Head of caudate nucleus (tissue), 42 donors: ENCODE measurements at places on chromosomes 5 and 9.

DNA sequence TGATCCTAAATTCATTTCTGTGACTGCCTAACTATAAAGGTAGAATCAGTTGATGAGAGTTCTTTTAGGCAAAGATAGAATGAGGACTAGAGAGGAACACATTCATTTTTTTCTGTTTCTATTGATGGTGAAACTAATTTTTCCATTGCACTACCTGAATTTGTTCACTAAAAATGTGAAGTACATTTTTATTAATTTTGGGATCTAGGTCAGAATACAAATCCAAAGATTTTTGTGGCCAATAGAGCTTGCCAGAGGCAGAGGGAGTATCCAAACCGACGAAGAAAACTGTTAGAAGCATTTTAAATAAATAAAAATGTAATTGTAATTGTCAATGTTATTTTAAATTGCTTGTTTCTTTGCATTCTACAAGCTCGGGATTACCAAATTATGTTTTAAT lies 78.1 kb downstream of the MTREX start:
- no peak for DNase-seq

DNA sequence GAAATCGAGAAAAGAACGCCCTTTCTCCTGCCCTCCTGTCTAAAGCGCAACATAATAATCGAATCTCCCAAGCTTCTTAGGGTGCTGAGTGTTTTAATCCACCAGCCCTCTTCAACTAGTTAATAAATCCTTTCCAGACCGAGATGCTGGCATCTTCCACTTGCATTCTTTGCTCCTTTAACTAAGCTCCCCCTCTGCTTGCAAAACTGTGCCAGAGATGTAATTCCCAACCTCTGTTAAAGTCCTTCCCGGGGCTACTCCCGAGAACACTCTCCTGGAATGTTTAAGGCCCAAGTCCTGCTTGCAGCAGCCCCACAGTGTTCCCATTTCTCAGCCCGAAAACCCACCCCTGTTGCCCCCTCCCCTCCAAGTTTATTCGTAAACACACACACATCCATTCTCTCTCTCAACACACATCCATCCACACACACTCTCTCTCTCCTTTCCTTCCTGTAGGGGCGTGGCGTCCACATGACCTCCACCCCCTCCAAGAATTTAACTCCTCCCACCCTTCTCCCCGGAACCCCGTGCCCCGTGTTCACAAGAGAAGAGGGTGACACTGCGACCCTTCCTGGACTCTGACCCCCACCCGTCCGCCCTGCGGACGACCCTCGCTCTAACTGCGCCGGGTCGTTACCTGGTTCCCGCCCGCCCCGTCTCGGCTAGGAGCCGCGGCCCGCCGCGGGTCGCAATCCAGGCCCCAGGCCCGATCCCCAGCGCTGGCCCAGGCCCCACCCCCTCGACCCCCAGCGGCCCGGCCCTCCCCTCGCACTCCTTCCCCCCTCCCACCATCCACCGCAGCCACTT lies 7.0 kb upstream of the MGAT1 start:
- peak; percentile 88 for DNase-seq

- DNase-seq: no peak
Observed at GRCh38 chr9:111056538-111056937, 18.3 kb upstream of the LPAR1 start.

DNA sequence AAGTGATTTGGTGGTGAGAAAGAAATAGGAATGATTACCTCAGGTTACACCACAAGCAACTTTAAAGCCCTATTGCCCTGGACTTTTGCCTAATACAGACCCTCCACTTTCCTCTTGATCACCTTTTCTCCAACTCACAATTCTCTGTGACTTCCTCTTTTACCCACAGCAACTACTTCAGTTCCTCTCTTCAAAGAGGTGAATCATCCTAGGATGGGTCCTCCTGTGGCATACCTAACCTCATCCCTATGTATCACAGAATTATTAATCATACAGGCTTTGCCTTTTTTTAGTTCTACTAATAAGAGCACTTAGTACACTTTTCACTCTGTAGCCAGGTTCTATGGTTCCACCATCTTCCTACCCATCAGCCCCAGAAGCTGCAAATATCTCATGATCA lies 19.6 kb upstream of the INSL6 start:
- no peak for DNase-seq
